ENCODE measurements at places on chromosomes 5 and 9.

- DNase-seq, result no peak
These were observed 657 bp downstream of the MTRR start for GRCh38 chr5:7869474-7870136.

- no peak for DNase-seq
These were observed 12.6 kb downstream of the ISL1 start for GRCh38 chr5:51395666-51396356.

DNA sequence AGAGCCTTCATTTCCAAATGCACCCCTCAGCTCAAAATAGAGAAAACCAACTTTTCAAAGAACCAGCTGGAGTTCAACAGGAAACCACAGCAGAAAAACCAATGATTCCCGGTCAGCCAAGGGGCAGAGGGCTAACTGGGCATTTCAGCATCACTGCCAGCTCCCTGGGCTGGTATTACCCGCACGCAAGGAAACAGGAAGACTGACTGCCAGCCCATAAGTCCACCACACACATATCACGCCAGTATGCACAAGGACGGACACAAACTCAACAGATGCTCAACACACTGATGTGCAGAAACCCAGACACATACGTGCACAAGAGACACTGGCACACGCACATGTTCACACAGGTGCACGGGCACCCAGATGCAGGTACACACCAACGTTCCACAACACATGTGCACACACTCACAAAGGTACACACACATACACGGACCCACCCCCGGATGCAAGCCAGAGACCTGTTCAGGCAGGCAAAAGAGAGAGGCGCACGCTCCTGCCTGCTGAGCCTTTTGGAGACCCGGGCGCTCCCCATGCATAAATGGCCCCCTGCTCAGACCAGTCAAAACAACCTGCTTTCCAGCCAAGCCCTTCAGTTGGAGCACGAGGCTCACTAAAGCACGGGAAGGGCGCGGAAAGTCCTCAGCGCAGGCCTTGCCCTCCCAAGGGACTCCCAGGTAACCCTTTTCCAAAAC is 2.1 kb downstream of the ADAMTS2 start:
- no peak for DNase-seq

- DNase-seq, result no peak
These were observed 376.0 kb upstream of the PAPPA start for GRCh38 chr9:115777610-115778009.

- no peak for DNase-seq
These were observed 2372.1 kb downstream of the MAT2B start for GRCh38 chr5:165877475-165877874.

GRCh38 chr9:99340281-99340680 is 118.2 kb downstream of the SEC61B start:
- no peak for DNase-seq
